Body of pancreas (tissue), 4 donors: ENCODE measurements at places on chromosomes 7 and 10.

- no peak for DNase-seq
Measured at GRCh38 chr7:28329661-28330363, 82.5 kb upstream of the CREB5 start.

GRCh38 chr10:108049668-108050067 is 885.2 kb upstream of the SORCS1 start:
- no peak for DNase-seq

GRCh38 chr10:34565934-34566333 is 249.2 kb downstream of the PARD3 start:
- no peak for DNase-seq

DNA sequence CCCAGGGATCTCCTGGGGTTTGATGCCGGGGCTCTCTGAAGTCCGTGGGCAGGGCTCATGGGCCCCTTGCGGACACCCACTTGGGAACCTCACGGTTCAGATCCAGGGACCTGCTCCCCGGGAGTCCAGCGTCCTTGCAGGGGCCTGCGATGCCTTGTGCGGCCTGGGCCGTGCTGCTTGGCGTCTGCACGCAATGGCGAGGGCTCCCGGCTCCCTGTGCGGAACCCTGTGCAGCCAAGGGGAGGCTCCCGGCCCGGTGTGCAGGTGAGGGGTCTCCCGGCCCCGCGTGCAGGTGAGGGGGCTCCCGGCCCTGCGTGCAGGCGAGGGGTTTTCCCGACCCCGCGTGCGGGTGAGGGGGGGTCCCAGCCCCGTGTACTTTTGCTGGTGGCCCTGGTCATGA is 146.7 kb downstream of the DNAJB6 start:
- DNase-seq: no peak

- DNase-seq: no peak
Measured at GRCh38 chr10:71203716-71204115, 8.7 kb upstream of the UNC5B start.

DNA sequence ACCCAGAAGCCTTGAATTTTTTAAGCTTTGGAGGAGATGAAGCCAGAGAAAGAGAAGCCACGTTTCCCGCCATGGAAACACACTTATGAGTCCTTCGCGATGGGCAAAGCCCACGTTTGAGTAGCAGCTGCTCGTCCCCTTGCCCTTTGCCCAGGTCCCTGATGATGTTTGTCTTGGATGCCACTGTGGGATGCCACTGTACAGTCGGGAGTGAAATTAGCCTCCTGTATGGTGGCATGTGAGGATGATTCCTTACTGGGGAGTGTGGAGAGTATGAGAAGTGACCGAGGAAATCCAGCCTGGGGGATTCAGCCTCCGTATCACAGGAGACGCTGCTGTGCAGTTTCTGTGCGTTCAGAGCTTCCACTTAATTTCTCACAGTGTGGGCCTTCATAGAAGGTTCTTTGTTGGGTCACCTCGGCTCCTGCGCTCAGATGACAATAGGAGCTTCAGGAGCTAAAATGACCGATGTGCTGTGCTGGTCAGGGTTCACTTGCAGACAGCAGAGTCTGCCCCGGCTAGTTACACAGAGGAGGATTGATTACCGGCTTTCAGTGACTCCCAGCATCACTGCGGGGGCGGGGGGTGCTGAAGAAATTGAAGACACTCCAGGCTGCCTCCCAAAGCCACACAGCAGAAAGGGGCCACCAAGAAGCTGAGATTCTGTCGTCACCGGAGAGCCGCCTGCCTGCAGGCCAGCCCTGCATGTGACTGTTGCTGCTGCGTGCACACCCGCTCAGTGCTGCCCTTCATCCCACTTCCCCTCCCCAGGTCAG is 122.1 kb upstream of the SFMBT2 start:
- DNase-seq: no peak

- DNase-seq: no peak
Measured at GRCh38 chr10:78196964-78197363, 163.3 kb downstream of the RPS24 start.

DNA sequence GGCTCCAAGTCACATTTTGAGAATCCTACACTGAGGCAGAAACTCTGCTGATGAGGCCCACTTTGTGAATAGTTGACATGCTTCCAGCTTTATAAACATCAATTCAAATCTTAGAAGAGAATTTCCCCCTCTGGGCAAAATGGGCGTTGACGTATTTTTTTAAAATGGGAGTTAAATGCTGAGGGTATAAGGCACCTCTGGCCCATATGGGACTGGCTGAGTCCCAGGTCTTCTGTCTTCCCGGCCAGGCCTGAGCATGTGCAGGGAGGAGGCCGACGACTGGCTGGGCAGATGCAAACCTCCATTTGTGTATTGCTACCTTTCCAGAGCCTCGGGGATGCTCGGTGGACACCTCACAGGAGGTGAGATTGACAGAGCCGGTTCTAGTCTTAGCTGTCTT is 37.7 kb downstream of the BUB3 start:
- DNase-seq: no peak

DNA sequence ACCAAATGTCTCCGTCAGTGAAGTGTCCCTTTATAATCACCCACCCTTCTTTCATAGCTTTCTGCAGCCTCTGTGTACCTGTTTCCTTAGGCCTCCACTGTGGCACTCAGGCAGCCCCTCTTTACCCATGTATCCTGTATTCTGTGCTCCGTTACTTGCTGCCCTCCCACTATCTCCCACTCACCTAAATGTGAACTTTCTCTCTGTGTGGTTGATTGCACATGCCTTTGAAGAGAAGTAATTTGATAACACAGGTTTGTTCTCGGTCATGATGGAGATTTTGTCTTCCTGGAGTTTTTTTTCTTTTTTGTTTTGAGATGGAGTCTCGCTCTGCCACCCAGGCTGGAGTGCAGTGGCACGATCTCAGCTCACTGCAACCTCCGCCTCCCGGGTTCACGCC is 61.5 kb downstream of the REEP3 start:
- no peak for DNase-seq

DNA sequence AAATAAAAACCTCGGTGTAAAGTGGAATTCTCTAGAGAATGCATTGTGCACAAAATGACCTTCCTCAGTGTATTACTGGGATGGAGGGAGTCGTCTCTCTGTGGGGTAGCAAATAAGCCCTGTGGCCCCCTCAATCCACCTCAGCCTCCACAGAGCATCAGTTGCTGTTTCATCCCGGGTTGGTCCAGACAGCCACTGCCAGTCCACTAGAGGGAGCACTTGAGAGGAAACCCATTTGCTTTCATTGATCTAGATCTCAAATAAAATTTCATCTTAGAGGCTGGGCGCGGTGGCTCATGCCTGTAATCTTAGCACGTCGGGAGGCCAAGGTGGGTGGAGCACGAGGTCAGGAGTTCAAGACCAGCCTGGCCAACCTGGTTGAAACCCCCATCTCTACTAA is 1128.7 kb downstream of the CNTNAP2 start:
- DNase-seq: peak; percentile 51

DNA sequence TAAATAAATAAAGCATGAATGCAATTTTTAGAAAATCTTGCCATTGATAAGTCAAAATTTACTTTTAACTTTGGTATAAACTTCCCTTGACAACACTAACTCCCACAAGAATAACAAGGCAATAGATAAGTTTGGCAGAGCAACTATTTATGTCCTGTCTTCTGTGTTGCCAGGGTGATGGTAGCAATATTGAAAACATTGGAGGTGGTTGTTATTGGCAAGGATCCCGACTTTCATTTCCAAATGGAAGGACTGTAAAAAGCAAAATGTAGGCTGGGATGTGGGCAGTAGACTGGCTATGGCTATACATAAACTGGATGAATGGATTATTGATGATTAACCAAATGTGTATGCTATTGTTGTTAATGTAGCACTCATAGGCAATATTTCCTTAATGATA is 134.9 kb upstream of the CACNA2D1 start:
- no peak for DNase-seq

GRCh38 chr10:97849687-97850402 is at the start of gene GOLGA7B:
GOLGA7B (plus strand) TSS chr10:97849843; CDS start chr10:97850304, 461 bp downstream.
- peak; percentile 49 for DNase-seq

DNA sequence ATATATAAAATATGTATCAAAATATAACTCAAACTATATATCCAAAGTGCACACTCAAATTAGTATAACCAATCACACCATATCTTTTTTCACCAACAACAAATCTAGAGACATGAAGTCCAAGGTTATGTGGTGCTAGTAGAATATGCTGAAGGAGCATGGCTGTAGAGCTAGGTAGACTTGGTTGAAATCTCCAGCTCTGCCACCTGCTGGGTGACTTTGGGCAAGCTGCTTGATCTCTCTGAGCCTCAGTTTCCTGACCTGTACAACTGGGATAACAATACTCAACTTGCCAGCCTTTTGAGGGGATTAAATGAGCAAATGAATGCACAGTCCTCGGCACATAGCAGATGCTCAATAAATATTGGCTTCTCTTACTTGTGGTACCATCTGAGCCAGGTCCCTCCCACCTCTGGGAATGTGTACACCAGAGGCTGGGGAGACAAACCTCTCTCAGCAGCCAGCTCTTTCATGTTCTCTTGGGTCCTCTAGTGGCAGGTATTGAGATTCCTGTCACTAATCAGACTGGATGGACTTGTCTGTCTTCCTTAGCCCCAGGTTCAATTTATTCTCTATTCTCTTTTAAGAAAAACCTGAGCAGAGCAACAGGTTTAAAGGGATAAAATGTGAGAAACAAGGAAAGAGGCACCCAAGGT is 94.3 kb upstream of the PDE1C start:
- DNase-seq: peak; percentile 27

GRCh38 chr7:3301449-3301731 is 338 bp downstream of the SDK1 start:
- DNase-seq: no peak

- no peak for DNase-seq
Measured at GRCh38 chr10:24884793-24885192, 67.6 kb downstream of the PRTFDC1 start.

DNA sequence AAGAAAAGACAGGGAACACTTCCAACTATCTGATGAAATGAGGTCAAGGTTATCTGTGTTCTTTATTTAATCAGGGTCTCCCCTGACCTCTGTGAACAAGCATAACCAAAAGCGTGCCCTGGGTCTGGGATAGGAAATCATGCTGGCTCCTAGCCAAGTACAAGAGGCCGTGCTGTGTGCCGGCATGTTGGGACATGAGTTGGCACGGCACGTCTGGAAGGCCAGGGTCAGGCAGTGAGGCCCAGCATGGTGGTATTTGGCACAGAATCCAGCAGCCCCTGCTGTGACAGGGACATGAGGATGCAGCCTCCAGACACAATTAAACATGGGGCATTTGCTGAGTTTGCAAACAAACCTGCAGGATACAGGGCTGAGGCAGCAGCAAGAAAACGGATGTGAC is 320.4 kb downstream of the PLXNA4 start:
- DNase-seq: peak; percentile 31

DNA sequence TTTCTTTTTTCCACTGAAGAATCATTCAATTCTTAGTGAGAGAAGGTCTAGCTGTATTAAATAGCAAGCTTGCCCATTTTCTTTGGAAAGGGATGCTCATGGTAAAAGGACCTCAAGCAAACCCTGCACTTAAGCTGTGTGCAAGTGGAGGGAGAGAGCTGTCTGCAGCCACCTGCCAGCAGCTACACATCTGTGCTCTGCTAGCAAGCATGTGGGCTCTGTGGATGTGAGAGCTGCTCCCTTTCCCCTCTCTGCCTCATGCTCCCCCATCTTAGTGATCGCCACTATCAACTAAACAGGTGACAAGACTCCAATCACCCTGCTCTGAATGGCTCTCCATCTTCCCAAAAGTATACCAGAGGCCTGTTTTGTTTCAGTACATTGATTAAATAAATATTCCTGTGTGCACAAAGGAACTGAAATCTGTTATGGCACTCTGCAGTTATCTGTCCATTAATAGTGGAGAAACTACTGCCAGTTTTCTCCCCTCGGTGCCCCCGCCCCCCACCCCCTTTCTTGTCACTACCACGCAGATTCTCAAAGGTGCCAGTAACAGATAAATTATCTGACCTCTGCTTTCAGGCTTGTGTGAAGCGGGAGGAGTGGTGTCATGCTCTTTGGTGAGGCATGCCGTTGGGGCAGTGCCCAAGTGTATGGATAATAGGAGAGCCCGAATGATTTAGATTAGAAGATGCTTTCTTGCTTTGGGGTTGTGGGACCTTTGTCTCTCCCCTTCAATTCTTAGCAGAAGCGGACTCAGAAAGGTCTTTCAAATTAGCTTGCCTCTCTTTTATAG is 26.4 kb downstream of the AUTS2 start:
- no peak for DNase-seq

DNA sequence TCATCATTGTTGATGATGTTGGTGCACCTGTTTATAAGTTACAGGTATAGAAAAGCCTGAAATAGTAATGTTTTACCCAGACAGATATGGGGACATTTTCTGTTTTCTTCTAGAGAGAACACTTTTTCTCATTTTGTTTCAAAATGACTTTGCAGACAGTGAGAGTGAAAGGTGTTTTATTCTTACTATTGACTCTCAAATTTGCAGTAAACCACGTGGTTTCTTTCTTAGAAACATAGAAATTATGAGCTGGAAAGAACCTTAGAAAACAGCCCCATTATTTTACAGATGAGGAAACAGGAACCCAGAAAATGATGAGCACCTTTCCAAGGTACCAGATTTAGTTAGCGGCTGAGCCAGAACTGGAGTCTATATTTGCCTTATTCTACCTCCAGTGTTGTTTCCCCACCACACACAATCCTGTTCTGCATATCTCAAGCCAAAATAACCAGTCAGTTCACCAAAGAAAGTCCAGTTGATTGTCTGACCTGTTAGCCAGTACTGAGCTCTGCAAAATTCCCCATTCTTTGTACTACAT is 138.9 kb upstream of the AHR start:
- DNase-seq: no peak

DNA sequence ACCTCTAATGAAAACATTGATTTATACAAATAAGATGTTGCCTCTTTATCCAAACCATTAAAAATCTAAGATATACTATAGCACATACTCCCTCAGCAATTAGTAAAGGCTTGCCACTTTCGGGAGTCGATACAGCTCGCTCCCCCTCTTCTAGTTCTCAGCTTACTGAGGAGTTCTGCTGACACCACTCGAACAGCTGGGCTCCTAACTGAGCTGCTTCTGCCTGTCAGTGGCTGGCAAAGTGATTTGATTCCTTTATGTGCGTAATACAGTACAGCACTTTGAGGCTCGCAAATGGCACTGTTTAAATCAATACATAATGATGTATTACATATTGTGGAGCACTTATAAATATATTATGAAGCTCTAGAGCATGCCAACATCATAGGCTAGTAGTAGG is 241.8 kb downstream of the CREB5 start:
- DNase-seq: no peak

DNA sequence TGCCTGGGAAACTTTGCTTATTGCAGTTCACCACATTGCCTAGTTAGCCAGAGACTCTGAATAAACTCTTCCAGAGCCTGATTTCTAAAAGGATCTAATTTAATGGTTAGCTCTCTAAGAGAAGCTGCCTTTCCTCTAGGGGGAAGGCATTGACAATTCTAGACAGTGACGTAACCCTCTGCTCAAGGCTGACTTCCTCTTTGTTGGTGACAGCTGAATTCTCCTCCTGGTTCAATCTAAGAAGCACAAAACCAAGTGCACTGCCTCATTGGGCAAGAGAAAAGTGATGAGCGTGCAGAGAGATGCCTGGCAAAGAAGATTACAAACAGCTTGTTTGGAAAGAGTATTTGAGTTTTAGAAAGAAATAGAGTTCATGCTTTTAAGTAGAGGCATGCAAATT is 102.7 kb downstream of the MACC1 start:
- DNase-seq: peak; percentile 57
